ENCODE measurements at places on chromosomes 2 and 18.

GRCh38 chr2:100907832-100908231 lies 87.9 kb downstream of the NPAS2 start:
- DNase-seq, result no peak

DNA sequence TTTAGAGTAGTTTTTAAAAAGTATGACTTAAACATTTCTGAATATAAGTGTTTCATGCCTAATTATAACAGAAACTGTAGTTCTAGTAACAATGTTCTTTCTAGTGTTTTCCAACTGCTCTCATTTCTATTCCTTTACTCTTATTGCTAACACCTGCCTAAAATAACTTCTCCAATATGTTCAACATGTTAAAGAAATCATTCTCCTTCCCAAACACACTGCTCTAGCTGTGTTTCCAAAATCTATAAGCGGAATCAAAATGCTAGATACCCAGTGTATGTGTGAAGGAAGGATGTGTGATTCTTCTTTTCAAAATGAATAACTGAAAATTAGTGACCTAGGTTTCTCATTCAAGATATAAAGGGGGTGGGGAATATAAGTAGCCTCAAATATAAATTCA lies 89.1 kb downstream of the ATAD2B start:
- no peak for DNase-seq

GRCh38 chr2:150047620-150048222 lies 439.7 kb downstream of the RND3 start:
- DNase-seq, result no peak

GRCh38 chr2:16103614-16104314 lies 163.4 kb downstream of the MYCN start:
- DNase-seq, result no peak

DNA sequence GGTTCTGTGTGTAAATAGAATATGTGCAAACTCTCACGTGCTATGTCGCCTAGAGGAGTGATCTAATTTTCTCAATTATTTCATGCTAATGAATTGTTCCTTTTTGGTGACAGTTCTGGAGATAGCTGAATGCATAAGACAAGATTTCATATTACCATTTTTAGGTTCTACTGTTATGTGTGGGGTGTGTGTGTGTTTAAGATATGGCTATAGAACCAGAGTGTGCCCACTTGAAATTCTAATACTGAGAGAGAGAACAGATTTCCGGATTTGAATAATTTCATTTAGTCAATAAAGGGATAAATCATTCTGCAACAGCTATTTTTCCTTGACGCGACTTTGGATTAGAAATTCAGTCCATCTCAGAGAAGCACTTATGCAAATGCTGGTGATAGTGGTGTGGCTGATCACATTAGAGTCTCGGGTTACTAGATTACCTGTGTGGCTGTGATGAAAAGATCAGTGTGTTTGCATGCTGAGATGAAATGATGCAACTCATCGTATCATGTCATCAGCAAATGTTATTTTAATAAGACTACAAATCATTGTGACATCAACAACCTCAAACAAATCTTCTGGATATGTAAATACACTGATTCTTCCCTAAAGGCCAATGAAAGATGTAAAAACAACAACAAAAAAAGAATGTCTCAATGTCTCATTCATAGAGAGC lies 415.9 kb downstream of the EPHA4 start:
- DNase-seq, result no peak

DNA sequence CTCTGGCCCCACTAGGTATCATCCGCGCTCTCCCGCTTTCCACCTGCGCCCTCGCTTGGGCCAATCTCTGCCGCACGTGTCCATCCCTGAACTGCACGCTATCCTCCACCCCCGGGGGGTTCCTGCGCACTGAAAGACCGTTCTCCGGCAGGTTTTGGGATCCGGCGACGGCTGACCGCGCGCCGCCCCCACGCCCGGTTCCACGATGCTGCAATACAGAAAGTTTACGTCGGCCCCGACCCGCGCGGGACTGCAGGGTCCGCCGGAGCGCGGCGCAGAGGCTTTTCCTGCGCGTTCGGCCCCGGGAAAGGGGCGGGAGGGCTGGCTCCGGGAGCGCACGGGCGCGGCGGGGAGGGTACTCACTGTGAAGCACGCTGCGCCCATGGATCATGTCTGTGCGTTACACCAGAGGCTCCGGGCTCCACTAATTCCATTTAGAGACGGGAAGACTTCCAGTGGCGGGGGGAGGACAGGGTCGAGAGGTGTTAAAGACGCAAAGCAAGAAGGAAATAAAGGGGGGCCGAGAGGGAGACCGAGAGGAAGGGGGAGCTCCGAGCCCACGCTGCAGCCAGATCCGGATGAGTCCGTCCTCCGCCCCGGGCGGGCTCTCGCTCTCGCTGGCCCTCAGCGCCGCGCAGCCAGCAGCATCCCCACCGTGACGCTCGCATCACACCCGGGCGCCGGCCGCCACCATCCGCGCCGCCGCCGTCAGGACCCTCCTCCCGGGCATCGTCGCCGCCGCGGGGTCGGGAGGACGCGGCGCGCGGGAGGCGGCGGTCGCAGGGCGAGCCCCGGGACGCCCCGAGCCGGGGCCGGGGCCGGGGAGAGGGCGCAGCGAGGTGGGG lies 664 bp downstream of the NETO1 start:
- peak; percentile 53 for DNase-seq

GRCh38 chr18:7746106-7746505 lies 179.0 kb downstream of the PTPRM start:
- no peak for DNase-seq

DNA sequence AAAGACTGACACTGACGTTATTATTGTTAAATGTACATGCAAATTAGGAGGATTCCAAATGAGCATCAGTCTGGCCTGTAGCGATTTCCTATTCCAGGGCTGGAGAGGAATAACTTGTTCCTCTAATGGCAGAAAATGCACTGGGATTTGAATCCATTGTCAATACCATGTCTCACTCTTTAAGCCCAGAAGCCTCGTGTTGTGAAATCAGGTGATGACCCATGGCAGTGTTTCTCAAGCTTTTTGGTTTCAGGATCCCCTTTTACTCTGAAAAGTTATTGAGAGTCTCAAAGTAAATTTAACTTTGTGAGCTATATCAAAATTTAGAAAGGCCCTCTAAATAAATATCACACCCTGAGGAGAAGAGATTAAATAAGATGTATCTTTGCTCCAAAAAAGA lies 279.2 kb downstream of the GALR1 start:
- DNase-seq, result no peak

DNA sequence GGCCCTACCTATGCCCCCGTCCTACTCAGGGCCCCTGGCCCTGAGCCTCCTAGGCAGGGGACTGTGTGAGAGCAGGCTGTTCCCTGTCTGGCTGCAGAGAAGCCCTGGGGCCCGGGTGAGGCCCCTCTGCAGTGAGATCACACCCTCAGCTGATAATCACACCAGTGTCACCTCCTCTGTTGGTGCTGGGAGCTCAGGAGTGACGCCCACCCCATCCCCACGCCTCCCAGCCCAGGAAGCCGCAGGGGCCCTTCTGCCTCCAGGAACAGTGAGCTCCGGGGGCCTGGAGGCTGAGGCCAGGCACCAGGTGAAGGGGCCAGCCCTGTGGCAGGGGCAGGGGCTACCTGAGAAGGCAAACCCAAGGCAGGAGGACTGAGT lies 20.0 kb downstream of the KCNIP3 start:
- DNase-seq, result no peak

DNA sequence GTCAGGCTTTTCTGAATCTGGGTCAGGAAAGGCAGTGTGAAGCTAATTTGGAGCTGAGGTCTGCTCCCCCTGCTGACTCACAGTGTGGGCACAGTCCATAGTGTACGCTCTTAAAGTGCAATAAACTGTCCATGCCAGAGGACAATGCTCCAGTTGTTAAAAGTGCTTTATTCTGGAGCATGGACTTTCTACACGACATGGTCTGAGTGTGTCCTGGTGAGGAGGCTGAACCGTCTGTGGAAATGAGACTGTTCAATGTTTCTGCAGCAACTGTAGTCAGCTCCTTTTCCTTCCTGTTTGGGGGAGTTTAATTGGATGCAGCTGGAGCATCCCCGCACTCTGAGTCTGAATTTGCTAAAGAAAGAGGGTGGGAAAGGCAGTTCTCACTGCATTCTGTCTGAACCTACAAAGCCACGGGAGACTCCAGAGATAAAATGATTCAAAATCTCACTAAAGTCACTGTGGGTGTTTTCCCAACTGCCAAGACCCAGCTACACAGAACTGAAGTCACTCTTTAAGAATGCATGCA lies 110.2 kb upstream of the TRIB2 start:
- DNase-seq, result no peak

- DNase-seq, result no peak
Observed at GRCh38 chr2:158922601-158923000, 45.8 kb upstream of the TANC1 start.

DNA sequence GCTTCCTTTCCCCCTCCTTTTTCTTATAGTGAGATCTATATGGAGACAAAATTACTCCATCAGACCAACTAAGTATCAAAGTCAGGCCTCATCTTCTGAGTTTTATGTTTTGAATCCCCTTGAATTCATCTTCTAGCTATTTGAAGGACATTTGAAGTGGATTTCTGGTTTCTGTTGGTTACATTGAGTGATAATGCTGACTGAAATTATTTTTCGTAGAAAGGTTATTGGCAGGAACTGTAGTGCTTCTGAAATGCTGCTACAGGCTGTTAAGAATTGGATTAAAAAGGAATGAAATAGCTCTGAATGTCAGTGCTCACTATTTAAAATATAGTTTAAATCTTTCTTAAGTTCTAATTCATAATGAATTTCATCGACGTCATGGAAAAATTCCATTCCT lies 361.0 kb upstream of the TMEFF2 start:
- no peak for DNase-seq

- peak; percentile 94 for DNase-seq
Observed at GRCh38 chr2:42117923-42118753, 51.0 kb upstream of the EML4 start.

GRCh38 chr18:32450874-32451273 lies 19.8 kb downstream of the GAREM1 start:
- no peak for DNase-seq

DNA sequence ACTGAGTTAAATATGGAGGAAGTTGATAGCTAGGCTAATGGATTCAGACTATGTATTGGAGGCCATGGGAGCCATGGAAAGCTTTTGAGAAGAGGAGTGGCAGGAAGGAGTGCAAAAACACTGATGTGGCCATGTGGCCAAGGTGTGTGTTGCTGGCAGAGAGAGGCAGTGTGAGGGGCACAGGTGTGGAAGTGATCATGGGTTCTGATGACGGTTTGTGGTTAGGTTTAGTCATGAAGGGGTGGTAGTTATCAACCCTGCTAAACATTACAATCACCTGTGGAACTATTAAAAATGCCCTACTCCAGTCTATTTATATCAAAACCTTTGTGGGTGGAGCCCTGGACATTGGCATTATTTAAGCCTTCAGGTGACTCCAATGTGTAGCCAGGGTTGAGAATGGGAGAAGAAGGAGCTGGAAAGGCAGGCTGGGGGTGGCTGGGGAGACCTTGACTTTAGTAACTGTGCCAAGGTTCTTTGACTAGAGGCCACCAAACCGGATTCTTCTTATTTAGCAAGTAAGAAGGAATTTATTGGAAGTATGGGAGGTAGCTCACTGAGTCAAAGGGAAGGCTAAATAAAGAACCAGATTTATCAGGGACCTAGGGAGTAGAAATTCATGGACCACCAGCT lies 13.5 kb downstream of the GPR39 start:
- no peak for DNase-seq

- no peak for DNase-seq
Observed at GRCh38 chr2:68732036-68732932, 2.3 kb upstream of the ARHGAP25 start.

- no peak for DNase-seq
Observed at GRCh38 chr2:134845028-134845427, 6.6 kb downstream of the ACMSD start.

DNA sequence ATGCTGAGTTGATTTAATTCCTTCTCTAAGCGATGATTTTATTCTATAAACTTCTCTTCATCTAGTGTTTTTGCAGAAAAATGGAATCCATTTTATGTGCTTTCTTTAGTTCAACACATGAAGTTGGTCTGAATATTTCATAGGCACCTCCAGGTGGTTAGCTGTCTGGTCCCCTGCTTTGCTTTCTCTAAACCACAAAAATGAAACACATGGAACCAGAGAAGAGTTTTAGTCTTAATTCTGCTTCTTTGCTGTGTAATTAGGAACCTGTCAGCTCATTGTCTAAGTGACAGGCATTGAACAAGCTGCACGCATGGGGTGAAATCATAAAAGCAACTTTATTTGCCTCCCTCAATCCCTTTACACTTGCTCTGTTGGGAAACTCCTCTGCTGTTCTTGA lies 150.4 kb downstream of the PIK3C3 start:
- DNase-seq, result no peak

- DNase-seq, result no peak
Observed at GRCh38 chr18:9852266-9853081, 33.3 kb upstream of the TXNDC2 start.
